ENCODE measurements at places on chromosomes 6 and 20.
A peak's percentile ranks its signal among the peaks of the same experiment; 100 is the strongest.

DNA sequence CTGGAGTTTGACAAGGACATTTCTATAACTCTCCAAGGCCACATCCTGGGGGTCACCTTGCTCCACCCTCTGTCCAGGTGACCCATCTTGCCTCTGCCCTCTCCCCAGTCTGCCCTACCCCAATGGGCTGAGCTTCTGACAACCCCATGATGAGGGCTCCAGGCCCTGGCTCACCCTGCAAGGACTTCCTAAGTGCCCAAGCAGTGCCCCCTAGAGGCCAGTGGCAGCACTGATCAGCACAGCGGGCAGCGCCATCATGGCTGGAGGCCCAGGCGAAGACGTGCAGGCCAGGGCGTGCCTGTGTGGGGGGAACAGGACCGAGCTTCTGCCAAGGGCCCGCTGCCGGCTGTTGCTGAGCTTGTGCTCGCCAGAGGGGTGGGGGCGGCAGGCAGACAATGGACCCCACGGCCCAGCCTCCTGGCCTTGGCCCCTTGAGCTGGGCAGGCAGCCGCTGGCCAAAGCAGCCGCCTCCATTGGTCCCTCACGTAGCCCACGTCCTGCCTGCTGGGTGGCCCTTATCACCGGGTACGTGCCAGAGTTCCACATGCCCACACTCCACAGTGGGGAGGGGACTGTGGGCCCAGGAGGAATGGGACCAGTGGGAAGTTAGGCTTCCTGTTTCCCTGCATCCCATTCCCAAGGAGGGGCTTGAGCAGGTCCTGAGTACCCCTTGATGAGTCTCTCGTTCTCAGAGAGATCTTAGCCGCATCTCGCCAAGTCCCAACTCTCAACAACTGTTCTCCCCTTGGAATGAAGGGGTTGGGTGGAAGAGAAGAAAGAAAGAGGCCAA lies 64.3 kb downstream of the MRPL14 start:
- DNase-seq = no peak

DNA sequence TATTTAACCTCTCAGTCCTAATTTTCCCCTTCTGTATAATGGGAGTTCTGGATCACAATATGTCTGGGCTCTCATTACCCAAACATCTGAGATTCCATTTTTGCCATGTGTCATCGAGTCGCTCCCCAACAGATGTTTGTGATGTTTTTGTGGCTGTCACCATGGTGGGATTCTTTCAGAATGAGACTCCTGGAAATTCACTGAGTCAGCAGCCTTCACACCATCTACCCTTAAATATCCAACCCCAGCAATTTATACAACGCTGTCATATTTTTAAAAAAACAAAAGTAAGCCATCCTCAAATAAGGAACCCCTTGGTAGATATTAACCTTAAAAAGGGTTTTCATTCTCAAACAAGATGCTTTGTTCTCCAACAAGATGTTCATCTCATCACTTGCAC lies 20.9 kb downstream of the NRSN1 start:
- no peak for DNase-seq

DNA sequence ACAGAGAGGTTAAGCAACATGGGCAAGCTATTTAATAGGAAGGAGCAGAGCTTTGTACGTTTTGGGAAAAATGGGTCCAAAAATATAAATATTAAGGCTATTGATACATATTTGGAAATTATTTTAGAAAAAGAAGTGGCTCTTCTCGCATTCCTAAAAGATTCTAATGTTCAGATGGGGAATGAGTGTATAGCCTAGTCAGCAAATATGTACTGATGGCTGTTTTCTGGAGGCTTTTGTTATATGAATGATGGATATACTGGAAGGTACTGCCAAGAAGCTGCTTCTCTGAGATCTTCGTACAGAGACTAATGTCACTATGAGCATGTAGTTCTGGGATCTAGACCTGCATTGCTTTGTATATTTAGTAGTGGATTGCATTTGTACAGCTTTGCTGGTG lies 71.7 kb downstream of the PLAGL1 start:
- DNase-seq = no peak

- DNase-seq = no peak
Observed at GRCh38 chr20:1330075-1330830, 1.3 kb upstream of the SDCBP2 start.

GRCh38 chr20:41223112-41223511 lies 85.8 kb downstream of the PLCG1 start:
- no peak for DNase-seq

DNA sequence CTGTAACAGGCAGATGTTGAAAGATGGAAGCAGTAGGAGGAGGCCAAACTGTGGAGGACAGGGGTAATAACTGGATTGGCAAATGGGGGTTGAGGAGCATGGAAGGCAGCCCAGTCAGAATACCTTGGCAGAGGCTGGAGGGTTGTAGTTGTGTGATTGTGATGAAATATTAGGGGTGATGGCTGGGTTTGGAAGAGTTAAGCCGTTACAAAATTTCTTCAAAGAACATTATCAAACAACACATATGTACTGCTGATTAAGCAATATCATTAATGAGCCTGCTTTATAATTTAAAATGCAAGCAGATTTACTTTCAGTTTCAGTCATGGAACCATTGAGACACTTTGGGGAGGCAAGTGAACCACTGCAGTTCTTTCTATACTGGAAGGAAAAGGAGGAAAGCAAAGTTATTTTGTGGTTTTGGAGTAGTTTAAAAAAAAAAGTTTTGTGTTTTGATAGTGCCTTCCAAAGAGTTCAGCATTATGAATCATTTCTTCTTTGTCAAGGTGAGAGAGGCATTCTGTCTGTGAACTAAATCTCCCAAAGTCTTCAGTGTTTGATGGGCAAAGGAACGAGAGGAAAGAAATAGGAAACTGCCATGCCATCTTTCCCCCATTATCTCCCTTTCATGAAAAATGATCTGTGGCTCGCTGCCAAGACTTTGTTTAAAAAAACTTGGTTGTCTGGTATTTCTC lies 20.7 kb downstream of the FOXO3 start:
- DNase-seq = peak; percentile 86

DNA sequence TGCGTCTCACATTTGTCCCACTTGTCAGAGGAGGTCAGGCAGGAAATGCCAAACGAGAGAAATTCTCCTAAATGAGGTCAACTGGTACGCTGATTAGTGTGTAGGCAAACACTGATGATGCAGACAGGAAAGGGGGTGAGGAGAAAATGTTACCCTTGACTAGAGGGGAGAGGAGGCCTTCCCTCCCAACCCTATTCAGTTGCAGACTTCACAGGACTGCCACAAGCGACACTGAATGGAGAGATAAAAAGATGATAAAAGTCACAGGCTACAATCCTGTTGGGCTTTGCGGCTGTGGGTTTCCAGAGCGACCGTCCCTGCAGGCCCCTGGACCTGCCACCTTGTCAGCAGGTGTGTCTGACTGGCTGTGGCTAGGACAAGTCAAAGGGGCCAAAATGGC lies 569.4 kb downstream of the CDH26 start:
- DNase-seq = no peak

- no peak for DNase-seq
Observed at GRCh38 chr6:45132658-45133294, 195.4 kb upstream of the RUNX2 start.

DNA sequence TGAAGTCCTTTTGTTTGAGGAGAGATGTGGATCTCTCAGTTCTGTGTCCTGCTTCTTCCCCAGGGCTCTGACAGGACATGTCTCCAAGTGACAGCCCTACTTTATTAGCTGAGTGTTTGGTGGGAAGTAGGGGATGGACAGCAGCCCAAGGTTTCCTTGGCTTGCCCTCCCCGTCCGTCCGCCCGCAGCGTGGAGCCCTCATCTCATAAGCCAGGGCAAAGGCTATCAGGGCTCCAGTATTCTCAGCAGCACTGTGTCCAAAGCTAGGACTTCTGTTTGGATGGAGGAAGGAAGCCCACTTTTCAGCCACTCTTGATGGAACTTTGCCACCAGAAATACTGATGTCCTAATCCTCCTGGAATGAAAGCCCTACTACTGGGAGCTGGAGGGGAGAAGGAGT lies 13.6 kb downstream of the CDC5L start:
- DNase-seq = no peak

GRCh38 chr6:2147766-2148448 lies 97.5 kb downstream of the GMDS start:
- DNase-seq = no peak

DNA sequence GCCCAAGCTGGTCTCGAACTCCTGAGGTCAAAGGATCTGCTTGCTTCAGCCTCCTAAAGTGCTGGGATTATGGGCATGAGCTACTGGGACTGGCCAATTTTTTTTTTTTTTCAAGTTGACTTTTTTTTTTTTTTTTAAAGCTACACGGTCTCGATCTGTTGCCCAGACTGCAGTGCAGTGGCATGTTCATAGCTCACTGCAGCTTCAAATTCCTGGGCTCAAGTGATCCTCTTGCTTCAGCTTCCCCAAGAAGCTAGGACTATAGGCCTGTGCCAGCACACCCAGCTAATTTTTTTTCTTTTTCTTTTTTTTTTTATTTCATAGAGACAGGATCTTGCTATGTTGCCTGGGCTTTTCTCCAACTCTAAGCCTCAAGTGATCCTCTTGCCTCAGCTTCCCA lies 59.5 kb downstream of the NCOA3 start:
- peak; percentile 52 for DNase-seq

GRCh38 chr6:159894991-159895390 lies 4.2 kb downstream of the MAS1 start:
- DNase-seq = no peak

DNA sequence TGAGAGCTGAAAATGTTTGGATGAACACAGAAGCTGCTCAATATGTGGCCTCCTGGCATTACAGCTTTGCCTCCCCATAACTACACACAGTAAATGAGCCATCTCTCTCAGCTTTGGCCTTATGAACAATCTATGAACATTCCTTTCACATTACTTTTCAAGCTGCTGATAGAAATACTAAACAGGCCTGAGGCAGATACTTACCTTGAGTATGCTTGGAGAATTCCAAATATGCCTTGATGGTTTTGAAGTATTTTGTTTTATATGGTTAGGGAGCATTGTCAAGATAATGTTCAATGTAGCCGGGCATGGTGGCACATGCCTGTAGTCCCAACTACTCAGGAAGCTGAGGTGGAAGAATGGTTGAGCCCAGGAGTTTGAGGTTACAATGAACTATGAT lies 104.5 kb downstream of the CD24 start:
- no peak for DNase-seq

DNA sequence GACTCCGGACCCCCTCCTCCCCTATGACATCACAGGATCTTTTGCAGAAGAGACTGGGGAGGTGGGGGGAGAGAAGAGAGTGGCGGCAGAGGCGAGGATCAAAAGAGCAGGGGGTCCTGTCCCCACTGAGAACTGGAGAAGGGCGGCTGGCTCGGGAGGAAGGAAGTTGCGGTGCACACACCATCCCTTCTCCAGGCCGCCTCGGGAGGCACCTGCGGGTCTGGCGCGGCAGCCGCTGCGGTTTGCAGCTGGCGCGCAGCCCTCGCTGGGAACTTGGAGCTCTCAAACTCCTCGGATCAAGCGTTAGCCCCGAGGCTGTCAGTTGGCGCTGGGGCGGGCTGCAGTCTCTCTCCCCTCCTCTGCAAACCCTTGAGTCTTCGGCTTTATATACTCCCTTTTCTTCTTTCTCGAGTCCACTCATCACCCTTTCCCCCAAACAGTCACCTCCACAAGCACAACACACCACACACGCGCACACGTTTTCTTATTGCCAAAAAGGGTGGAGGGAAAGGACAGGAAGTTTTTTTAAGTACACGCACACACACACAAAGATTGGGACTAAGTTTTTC lies 180.7 kb downstream of the TBXT start:
- DNase-seq = no peak

DNA sequence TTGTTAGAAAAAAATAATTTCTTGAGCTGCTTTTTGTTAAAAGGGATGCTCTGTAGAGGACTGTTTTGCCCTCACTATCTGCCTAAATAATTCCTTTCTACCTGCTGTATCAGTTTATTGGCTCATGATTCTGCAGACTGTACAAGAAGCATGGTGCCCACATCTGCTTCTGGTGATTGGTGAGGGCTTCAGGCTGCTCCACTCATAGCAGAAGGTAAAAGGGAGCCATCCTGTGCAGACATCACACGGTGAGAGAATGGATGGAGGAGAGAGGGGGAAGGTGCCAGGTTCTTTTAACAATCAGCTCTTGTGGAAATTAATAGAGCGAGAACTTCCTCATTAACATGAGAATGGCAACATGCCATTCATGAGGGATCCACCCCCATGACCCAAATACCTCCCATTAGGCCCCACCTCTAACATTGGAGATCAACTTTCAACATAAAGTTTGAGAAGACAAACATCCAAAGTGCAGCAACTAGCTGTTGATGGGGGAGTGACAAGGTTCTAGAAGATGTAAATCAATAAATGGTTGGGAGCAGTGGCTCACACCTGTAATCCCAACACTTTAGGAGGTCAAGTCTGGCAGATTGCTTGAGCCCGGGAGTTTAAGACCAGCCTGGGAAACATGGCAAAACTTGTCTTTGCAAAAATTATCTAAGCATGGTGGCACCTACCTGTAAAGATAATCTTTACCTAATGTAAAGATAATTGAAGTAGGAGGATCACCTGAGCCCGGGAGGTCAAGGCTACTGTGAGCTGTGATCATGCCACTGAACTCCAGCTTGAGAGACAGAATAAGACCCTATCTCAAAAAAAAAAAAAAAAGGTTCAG lies 15.7 kb upstream of the AHCY start:
- no peak for DNase-seq

GRCh38 chr6:130482645-130483390 lies 117.0 kb downstream of the TMEM200A start:
- DNase-seq = peak; percentile 24

- DNase-seq = no peak
Observed at GRCh38 chr6:153059757-153060156, 57.2 kb upstream of the MTRF1L start.

- no peak for DNase-seq
Observed at GRCh38 chr6:32843331-32843978, 392 bp downstream of the PSMB8 start.

- no peak for DNase-seq
Observed at GRCh38 chr6:146795479-146796133, 196.8 kb downstream of the ADGB start.

- no peak for DNase-seq
Observed at GRCh38 chr20:52592567-52592966, 379.6 kb upstream of the TSHZ2 start.

DNA sequence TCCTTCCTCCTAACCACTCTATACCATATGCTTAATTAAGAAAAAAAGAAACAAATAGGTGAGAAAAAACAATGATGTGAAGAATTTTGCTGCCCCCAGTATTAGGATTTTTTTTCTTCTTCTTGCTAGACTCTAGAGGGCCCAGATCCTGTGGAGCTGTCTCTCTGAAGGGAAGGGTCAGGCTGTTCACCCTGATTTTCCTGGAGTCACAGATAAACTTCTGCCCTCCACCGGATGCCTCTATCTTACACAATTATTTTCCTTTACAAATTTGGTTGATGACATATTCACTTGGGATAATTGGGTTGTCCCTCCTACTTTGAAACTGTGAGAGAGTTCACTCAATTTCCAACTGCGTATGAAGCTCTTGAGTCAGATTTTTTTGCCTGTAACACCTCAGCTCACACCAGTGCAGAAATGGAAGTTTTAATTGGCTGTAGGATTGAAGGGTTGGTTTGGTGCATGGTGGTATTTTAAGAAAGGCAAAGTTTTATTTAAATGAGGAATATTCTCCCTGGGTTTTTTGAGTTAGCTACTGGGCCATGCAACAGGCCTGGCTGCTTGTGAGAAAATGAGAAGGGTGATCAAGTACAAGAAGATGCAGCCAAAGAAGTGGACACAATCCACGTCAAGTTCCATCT lies 73.7 kb upstream of the ESR1 start:
- DNase-seq = no peak
